ENCODE measurements at places on chromosomes 12 and 14. TPM values are rescaled to one million over a fixed set of nuclear protein-coding genes. Genes with fewer than 3 reads are reported as not detected.

DNA sequence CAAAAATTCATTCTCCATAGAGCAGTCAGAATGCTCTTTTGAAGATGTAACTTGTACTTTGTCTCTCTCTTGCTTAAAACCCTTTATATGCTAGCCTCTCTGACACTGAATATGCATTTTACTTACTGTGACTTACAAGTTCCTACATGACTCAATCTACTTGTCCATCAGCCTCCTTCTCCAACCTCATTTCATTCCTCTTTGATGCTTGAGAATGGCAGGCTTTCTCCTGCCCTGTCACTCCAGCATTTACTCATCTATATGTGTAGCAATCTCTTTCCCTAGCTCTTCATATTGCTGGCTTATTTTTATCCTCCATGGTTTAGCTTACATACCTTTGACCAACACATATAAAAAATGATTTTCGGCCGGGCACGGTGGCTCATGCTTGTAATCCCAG lies 561.9 kb downstream of the CCER1 start:
- no peak for DNase-seq

DNA sequence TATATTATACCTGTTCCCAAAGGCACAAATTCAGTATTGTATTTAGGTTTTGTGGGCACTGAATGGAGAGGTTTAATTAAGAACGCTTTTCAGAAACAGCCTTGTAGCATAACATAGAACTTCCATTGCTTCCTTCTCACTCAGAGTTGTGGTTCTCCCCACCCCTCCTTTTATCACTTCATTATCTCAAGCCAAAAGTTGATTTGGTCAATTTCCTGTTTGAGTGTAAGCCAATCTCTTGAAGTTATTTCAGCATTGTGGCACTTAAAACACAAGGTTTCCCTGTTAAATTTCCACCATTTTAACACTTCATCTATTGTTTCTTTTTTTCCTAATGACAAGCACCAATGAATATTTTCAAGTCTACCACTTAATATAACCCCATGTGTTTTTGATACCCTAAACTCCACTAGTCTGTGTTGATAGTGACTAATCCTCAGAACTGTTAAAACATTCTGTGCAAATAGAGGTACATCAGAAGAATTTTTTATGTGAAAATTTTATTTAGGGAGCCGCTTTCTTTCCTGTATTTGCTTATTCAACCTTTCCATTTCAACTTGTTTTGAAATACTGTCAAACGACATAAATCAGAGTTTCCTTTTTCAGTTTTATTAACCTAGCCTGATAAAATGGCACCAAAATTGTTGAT lies 340.1 kb downstream of the BCAT1 start:
- peak; percentile 36 for DNase-seq

DNA sequence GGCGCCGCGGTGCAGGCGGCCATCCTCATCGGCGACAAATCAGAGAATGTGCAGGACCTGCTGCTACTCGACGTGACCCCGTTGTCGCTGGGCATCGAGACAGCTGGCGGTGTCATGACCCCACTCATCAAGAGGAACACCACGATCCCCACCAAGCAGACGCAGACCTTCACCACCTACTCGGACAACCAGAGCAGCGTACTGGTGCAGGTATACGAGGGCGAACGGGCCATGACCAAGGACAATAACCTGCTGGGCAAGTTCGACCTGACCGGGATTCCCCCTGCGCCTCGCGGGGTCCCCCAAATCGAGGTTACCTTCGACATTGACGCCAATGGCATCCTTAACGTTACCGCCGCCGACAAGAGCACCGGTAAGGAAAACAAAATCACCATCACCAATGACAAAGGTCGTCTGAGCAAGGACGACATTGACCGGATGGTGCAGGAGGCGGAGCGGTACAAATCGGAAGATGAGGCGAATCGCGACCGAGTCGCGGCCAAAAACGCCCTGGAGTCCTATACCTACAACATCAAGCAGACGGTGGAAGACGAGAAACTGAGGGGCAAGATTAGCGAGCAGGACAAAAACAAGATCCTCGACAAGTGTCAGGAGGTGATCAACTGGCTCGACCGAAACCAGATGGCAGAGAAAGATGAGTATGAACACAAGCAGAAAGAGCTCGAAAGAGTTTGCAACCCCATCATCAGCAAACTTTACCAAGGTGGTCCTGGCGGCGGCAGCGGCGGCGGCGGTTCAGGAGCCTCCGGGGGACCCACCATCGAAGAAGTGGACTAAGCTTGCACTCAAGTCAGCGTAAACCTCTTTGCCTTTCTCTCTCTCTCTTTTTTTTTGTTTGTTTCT lies 1.7 kb downstream of the HSPA2 start:
- no peak for DNase-seq

SLC5A8 gene
- not detected for total RNA-seq

DNA sequence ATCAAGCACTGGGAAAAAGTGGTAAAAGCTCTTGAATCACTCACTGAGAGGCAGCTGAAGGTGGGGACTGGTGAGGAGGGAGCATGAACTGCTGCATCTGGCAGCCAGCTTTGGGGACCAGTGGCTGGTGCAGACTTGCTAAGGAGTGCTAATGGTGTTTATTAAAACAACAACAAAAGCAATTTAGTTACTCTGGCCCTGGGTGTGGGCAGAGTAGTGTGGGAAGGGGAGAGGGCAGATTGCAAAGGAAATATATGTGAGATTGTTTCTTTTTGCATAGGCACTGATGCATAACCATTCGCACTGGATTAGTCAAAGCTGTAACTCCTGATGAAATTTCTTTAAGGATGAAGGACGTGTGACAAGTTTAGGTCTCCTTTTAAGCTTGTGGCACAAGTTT lies 8.1 kb downstream of the TXNRD1 start:
- DNase-seq = peak; percentile 22

- DNase-seq = no peak
These were observed 17.9 kb downstream of the DERA start for GRCh38 chr12:15928870-15929571.

TBX5 gene
- 0.43 TPM for total RNA-seq

DNA sequence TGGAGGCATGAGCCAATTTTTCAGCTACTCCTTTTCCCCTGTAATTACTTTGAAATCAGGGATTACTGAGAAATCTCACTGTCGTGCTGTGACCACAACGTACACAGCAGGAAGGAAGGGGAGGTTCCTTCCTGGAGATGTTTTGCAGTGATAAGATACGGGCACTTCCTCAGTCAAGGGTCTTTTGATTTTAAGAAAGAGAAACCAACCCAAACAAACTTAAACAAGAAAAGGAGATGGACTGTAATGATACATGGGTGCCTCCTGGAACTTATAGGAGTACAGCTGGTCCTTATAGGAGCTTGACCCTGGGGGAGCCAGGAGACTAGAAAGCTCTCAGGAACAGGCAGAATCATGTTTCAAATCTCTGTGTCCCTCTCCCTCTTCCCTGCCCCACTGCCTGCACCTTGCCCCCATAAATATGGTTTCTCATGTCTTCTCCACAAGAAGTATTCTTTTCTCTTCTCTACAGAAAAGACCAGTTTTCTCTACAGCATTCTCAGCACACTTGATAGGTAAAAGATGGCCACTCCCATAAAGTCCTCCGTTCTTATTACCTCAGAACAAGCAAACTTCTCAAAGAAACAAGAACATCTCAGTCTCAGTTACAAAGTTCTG lies 281.1 kb upstream of the AMIGO2 start:
- DNase-seq = peak; percentile 27

- DNase-seq = peak; percentile 45
These were observed 107.4 kb downstream of the PRICKLE1 start for GRCh38 chr12:42482041-42482747.

DNA sequence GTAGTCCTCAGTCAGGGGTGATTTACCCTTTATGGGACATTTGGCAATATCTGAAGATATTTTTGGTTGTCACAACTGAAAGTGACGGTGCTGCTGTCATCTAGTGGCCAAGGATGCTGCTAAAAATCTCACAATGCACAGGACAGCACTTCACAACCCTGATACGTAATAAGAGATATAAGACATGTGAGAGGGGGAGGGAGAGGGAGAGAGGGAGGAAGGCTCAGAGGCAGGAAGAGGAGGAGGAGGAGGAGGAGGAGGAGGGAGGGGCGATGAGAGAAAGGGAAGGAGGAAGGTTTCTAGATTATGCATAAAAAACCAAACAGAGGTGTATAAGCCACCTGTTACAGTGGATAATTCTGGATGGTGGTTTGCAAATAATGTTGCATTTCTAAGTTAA lies 14.3 kb downstream of the MYL2 start:
- DNase-seq = no peak

ZNF891 gene
- total RNA-seq = 0.86 TPM

KRT8 gene
- total RNA-seq = 57.0 TPM

STRN3 gene
- total RNA-seq = 53.5 TPM

DNA sequence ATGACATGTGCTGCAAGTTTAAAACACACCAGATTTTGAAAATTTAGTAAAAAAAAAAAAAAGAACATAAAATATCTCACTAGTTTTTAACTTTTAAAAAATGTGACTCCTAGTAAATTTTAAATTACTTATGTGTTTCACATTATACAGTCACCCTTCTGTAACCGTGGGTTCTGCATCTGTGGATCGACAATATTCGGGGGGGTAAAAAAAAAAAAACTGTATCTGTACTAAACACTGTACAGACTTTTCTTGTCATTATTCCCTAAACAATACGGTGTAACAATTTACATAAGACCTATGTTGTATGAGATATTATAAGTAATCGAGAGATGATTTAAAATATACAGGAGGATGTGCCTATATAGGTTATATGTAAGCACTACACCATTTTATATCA lies 3.2 kb downstream of the DDX24 start:
- DNase-seq = no peak

DNA sequence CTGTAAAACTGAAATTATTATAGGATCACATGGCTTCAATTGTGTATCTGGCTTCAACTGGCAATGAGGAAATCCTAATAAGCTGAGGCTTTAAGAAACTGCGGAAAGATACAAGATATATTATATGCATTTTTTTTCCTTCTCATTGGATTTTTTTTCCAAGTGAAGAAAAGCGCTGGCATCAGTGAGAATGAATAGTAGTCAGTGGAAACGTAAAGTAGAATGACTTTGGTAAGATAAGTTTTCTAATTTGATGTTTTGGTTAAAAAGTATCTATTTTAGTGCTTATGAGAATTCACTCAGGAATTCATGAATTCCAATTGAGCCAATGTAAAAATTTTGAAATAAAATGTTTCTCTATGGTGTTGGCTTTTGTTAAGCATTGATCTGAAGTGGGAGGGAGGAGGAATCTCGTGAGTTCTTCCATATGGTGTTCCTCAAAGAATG lies 173.5 kb upstream of the FRMD6 start:
- DNase-seq = no peak

PDZRN4 gene
- not detected for total RNA-seq

GRCh38 chr12:16225692-16226091 lies 51.8 kb downstream of the SLC15A5 start:
- DNase-seq = no peak

DNA sequence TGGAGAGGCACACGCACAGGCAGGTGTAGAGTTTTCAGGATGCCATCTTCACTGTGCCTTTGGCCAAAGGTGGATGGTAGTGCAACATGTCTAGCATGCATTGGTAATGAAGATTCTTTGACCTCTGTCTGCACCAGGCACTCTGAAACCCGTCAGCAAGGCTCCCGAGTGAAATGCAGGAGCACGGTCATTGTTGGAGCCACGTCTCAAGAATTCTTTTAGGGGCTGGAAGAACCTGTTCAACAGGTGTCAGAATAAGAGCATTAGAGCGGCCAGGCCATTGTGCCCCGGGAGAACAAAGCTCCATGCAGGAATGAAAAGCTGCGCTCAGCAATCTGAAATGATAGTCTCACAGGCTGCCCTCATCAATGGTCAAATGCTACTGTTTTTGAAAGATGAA lies 40.2 kb upstream of the DICER1 start:
- DNase-seq = no peak

- no peak for DNase-seq
These were observed 115.2 kb upstream of the PELI2 start for GRCh38 chr14:56002876-56003625.

Data from fibroblast of villous mesenchyme (primary cell).